Placental pericyte (primary cell): ENCODE measurements at places on chromosomes 1 and 21. TPM values are rescaled to one million over a fixed set of nuclear protein-coding genes. Genes with fewer than 3 reads are reported as not detected.

The SPRR2B gene
- total RNA-seq = not detected in 2 replicates

The F13B gene
- total RNA-seq = under 0.01 TPM in 1 of 2 replicates, not detected in the other

The C1orf94 gene
- total RNA-seq = not detected in 2 replicates

The FAM72C gene
- 0.22 and 4.2 TPM in 2 replicates for total RNA-seq

The C1QB gene
- 1.0 TPM in 1 of 2 replicates, not detected in the other for total RNA-seq

The FCRL4 gene
- total RNA-seq = not detected in 2 replicates

The FCRL2 gene
- not detected in 2 replicates for total RNA-seq

The TSPAN2 gene
- total RNA-seq = not detected in 2 replicates

The OR2L13 gene
- total RNA-seq = not detected in 2 replicates

The CRYZ gene
- 34.8 and 43.8 TPM in 2 replicates for total RNA-seq

The TCP10L gene
- total RNA-seq = not detected in 2 replicates

The SH2D2A gene
- total RNA-seq = 0.14 TPM in 1 of 2 replicates, not detected in the other

The BSND gene
- total RNA-seq = not detected in 2 replicates

The RXFP4 gene
- not detected in 2 replicates for total RNA-seq

The SPRR2G gene
- total RNA-seq = not detected in 2 replicates

The REN gene
- total RNA-seq = 0.29 and 0.66 TPM in 2 replicates

The ZNF593OS gene
- total RNA-seq = not detected in 2 replicates

The NT5C1A gene
- total RNA-seq = not detected in 2 replicates

The AVPR1B gene
- not detected in 2 replicates for total RNA-seq

The BECN2 gene
- total RNA-seq = not detected in 2 replicates

The OR10K2 gene
- not detected in 2 replicates for total RNA-seq

The CFHR5 gene
- total RNA-seq = not detected in 2 replicates

The FMO1 gene
- not detected in 2 replicates for total RNA-seq

The KLHDC8A gene
- not detected in 2 replicates for total RNA-seq

The CRNN gene
- total RNA-seq = not detected in 2 replicates

The MSH4 gene
- under 0.01 TPM in 1 of 2 replicates, not detected in the other for total RNA-seq

The AIRE gene
- total RNA-seq = not detected in 2 replicates

The HPCA gene
- total RNA-seq = not detected in 2 replicates

The TMEM54 gene
- 10.3 and 29.3 TPM in 2 replicates for total RNA-seq

The ALG14 gene
- total RNA-seq = 2.2 and 4.9 TPM in 2 replicates

The RIPK4 gene
- total RNA-seq = not detected in 2 replicates

The PPM1J gene
- 0.66 and 0.86 TPM in 2 replicates for total RNA-seq

The SOX13 gene
- total RNA-seq = 4.6 and 5.4 TPM in 2 replicates

The DMRTA2 gene
- 0.14 and 0.22 TPM in 2 replicates for total RNA-seq

The CFAP45 gene
- total RNA-seq = 0.44 and 1.3 TPM in 2 replicates

The BEND5 gene
- total RNA-seq = 0.14 TPM in 1 of 2 replicates, not detected in the other

The KCNE2 gene
- 0.14 TPM in 1 of 2 replicates, not detected in the other for total RNA-seq

The DTL gene
- 0.66 and 41.5 TPM in 2 replicates for total RNA-seq

The KCNT2 gene
- total RNA-seq = 0.14 and 0.44 TPM in 2 replicates

The TMCO1 gene
- 97.2 and 108 TPM in 2 replicates for total RNA-seq

The TIE1 gene
- total RNA-seq = 0.57 TPM in 1 of 2 replicates, not detected in the other

The C2CD4D gene
- total RNA-seq = not detected in 2 replicates

The POGZ gene
- 24.9 and 29.2 TPM in 2 replicates for total RNA-seq
